ENCODE measurements at places on chromosomes 11 and 22.
A peak's percentile ranks its signal among the peaks of the same experiment; 100 is the strongest.

GRCh38 chr11:15341587-15341986 is 226.9 kb downstream of the INSC start:
- DNase-seq: no peak
- H3K27me3 ChIP-seq: no peaks in the 10 kb centered on the region
- no peaks in the 10 kb centered on the region for H3K36me3 ChIP-seq
- H3K4me1 ChIP-seq: no peaks in the 10 kb centered on the region
- H3K4me3 ChIP-seq: no peak overlapping the region

DNA sequence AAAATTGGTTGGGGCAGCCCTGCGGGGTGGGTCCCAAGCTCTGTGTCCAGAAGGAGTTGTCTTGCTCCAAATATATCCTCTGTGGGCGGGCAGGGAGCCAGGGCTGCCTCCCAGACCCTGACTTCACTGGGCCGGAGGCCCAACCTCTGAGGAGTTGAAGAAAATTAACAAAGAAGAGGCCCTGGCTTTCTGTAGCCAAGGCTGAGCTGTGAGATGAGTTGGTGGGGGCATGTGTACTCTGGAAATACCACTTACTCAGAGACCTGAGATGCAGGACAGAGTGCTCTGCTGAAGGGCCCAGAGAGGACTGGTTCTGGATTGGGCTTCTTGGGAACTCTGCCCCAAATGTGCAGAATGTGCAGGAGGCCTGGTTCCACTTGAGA is 96.3 kb downstream of the SWAP70 start:
- H3K4me1 ChIP-seq: peaks cover 32% of the 10 kb centered on the region
- H3K27me3 ChIP-seq: peaks cover 19% of the 10 kb centered on the region
- no peak overlapping the region for H3K4me3 ChIP-seq
- peaks cover 13% of the 10 kb centered on the region for H3K36me3 ChIP-seq
- no peak for DNase-seq

GRCh38 chr22:18909556-18909955 is 3.4 kb downstream of the DGCR6 start:
- no peak overlapping the region for H3K4me3 ChIP-seq
- DNase-seq: no peak
- H3K36me3 ChIP-seq: no peaks in the 10 kb centered on the region
- no peak overlapping the region for H3K27ac ChIP-seq
- H3K27me3 ChIP-seq: no peaks in the 10 kb centered on the region

- H3K27ac ChIP-seq: no peak overlapping the region
- no peak for DNase-seq
- H3K4me3 ChIP-seq: no peak overlapping the region
These were observed 96.9 kb downstream of the CSTPP1 start for GRCh38 chr11:47033439-47033838.

GRCh38 chr11:16111690-16112089 is 244.7 kb downstream of the SOX6 start:
- H3K4me1 ChIP-seq: no peaks in the 10 kb centered on the region
- H3K4me3 ChIP-seq: no peak overlapping the region
- H3K36me3 ChIP-seq: no peaks in the 10 kb centered on the region
- DNase-seq: no peak

GRCh38 chr11:12183827-12184620 is 73.6 kb downstream of the MICAL2 start:
- H3K4me3 ChIP-seq: no peak overlapping the region
- H3K27ac ChIP-seq: no peak overlapping the region
- peaks cover 23% of the 10 kb centered on the region for H3K4me1 ChIP-seq
- no peak for DNase-seq
- no peaks in the 10 kb centered on the region for H3K36me3 ChIP-seq

DNA sequence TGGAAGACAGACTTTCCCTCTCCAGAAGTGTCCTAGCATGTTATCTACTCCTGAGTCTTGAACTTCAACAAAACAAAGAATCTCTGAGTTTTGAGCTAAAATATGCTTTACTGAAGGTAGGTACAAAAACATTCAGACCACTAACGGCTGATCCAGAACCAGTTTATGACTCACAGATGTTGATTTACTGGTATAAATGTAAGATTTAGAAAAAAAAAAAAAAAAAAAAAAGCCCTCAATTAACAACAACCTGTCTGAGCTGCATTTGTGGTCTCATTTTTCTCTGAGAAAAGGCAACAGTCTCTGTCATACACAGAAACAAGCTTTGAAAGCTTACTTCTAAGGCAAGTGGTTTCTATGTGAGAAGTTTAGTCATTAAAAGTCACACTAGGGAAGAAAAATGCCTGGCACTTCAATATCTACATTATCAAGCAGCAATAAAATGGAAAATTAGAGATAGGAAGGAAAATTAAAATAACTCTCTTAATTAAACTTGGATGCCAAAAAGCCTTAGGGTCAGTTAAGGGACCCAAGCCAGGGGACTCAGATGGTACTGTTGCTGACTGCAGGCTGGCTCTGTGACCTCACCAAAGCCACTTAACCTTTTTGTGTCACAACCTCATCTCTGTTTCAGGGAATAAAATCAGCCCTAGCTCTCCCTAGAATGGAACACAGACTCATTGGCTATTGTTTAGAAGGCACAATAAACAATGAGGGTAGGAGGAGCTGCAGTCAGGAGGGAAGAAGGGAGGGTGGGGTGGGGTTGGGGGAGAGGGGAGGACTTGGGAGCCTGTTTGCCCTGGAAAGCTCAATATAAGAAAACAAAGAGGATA is 61.7 kb downstream of the ETS1 start:
- no peak overlapping the region for H3K4me3 ChIP-seq
- peaks cover 69% of the 10 kb centered on the region for H3K4me1 ChIP-seq
- H3K27ac ChIP-seq: peak overlapping the region; percentile 90
- peaks cover 6% of the 10 kb centered on the region for H3K27me3 ChIP-seq

- H3K27ac ChIP-seq: no peak overlapping the region
- no peak overlapping the region for H3K4me3 ChIP-seq
- no peaks in the 10 kb centered on the region for H3K36me3 ChIP-seq
These were observed 17.6 kb downstream of the DGAT2 start for GRCh38 chr11:75786101-75786736.

DNA sequence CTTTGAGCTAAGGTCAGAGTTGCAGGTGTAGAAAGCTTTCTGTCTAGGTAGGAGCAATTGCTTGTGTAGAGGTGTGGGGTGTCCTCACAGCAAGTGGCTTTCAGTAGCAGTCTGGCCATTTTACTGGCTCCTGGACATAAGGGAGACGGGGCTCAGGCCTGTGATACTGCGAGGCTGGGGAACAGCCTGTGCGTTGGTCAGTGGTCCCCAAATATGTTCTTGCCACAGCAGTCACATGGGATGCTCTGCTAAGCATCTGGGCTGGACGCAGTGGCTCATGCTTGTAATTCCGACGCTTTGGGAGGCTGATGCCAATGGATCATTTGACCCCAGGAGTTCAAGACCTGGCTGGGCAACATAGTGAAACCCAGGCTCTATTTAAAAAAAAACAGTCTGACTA is 1.9 kb downstream of the MCM5 start:
- peaks cover 9% of the 10 kb centered on the region for H3K27me3 ChIP-seq
- no peak overlapping the region for H3K4me3 ChIP-seq
- peaks cover 27% of the 10 kb centered on the region for H3K4me1 ChIP-seq
- H3K36me3 ChIP-seq: peaks cover 5% of the 10 kb centered on the region

- no peaks in the 10 kb centered on the region for H3K36me3 ChIP-seq
- H3K4me1 ChIP-seq: no peaks in the 10 kb centered on the region
These were observed 599.2 kb upstream of the LUZP2 start for GRCh38 chr11:23897453-23898286.

DNA sequence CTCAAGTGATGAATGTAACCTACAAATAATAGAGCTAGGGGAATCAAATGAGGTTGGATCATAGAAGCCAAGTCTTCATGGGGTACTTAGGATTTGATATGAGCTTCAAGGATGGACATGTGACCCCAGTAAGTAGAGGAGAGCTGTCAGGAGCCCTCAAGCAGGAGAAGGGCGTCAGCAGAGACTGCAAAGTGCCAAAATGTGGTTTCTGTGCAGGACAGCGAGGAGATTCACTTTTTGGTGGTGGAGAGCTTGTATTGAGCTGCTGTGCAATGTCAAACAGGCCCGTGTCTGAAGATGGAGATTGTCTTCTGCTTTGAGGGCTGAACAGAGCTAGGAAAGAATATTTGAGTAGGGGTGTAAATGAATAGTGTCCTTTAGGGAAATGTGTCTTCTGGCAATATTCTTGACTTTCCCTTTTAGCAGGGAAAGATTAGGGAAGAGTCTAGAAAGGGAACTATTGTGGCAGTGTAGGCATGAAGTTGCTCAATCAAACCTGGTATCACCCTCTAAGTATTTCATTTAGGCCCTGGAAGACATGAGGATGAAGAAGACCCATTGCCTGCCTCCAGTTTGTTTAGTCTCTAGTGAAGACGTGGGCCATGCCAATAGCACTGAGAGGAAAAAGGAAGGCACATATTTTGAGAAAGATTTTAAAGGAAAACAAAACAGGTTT is 31.2 kb upstream of the SORL1-AS1 start:
- peak overlapping the region; percentile 10 for H3K4me3 ChIP-seq
- H3K27ac ChIP-seq: peak overlapping the region; percentile 65
- DNase-seq: no peak

- no peak overlapping the region for H3K4me3 ChIP-seq
- no peak overlapping the region for H3K27ac ChIP-seq
- no peak for DNase-seq
- peaks cover 28% of the 10 kb centered on the region for H3K4me1 ChIP-seq
- peaks cover under 1% of the 10 kb centered on the region for H3K27me3 ChIP-seq
These were observed 68.3 kb downstream of the BCR start for GRCh38 chr22:23248583-23248982.

- peak; percentile 53 for DNase-seq
- H3K27me3 ChIP-seq: peaks cover 9% of the 10 kb centered on the region
- H3K36me3 ChIP-seq: no peaks in the 10 kb centered on the region
- no peak overlapping the region for H3K27ac ChIP-seq
These were observed 1.7 kb upstream of the MYEOV start for GRCh38 chr11:69292221-69292648.

Data from endothelial cell (in vitro differentiated cells).